ENCODE measurements at places on chromosomes 11 and 22.

DNA sequence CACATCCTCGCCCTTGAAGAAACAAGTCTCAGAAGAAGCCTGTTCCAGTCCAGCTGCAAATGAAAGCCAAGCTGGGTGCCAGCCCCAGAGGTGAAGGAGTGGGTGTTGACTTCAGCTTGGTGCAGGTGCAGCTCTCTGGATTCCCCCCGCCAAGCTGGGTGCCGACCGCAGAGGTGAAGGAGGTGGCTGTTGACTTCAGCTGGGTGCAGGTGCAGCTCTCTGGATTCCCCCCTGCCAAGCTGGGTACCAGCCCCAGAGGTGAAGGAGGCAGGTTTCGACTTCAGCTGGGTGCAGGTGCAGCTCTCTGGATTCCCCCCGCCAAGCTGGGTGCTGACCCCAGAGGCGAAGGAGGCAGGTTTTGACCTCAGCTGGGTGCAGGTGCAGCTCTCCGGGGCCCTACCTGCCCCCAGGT, 1234.0 kb downstream of the TBC1D22A start:
- no peak for DNase-seq

- DNase-seq, result no peak
Observed at GRCh38 chr11:59197991-59198390, 14.7 kb downstream of the MPEG1 start.

DNA sequence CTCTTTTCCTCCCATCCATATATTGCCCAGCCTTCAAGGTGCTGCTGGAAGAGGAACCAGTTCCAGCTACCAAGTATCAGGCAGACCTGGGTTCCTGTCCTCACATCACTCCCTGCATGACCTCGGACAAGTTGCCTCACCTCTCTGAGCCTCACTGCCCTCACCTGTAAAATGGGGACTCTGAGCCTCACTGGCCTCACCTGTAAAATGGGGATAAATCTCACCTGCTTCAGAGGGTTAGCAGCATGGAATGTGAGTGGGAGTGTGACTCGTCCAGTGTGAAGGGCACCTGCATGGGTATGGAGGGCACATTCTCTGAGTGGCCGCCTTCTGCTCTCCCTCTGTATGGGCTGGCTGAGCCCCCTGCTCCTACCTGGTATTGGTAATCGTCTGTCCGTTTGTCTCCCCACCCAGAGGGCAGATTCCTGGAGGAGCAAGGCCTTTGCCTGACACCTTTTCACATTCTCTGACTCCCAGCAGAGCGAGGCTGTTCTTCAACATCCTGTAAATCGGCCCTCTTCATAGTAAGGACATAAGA, 3.7 kb downstream of the GRIK4 start:
- DNase-seq, result no peak

GRCh38 chr11:125621995-125622394, 3.0 kb upstream of the CHEK1 start:
- no peak for DNase-seq

- no peak for DNase-seq
Observed at GRCh38 chr11:127859941-127860354, 727.4 kb downstream of the ETS1 start.

- no peak for DNase-seq
Observed at GRCh38 chr22:24706732-24707469, 67.6 kb downstream of the PIWIL3 start.

GRCh38 chr11:118383657-118384056, 17.7 kb upstream of the ATP5MG start:
- no peak for DNase-seq

GRCh38 chr11:100830978-100831732, 144.1 kb downstream of the ARHGAP42 start:
- no peak for DNase-seq

DNA sequence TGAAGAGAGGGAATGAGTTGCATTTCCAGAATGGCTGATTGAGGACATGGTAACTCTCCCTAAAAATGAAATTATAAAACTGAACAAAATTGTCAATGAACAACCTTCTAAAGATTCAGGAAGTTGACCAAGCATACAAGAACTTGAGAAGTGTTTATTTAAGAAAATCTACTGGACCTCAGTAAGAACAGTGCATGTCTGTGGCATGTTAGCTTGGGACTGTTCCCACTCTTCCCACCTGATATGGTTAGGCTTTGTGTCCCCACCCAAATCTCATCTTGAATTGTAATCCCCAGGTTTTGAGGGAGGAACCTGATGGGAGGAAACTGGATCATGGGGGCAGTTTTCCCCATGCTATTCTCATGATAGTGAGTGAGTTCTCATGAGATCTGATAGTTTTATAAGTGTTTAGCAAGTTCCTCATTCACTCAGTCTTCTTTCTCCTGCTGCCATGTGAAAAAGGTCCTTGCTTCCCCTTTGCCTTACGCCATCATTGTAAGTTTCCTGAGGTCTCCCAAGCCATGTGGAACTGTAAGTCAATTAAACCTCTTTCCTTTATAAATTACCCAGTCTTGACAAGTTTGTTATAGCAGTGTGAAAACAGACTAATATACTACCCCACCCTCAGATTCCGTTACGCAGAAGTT, 15.4 kb downstream of the MS4A13 start:
- no peak for DNase-seq

DNA sequence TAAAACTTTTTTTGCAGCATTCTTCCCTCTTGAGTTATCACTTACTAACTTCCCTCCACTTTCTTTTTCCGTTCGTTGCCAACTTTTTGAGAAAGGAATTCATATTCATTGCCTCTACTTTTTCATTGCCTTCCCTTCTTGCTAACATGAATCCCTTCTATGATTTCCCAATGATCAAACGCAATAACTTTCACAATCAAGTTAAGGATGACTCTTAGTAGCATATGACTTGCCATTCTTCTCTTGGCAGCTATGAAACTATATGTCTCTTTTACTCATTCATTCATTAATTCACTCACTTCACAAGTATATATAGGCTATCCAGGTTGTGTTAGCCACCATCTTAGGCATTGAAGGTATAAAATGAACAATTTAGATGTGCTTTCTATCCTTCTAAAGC, 16.6 kb upstream of the ARHGAP20 start:
- DNase-seq, result no peak

DNA sequence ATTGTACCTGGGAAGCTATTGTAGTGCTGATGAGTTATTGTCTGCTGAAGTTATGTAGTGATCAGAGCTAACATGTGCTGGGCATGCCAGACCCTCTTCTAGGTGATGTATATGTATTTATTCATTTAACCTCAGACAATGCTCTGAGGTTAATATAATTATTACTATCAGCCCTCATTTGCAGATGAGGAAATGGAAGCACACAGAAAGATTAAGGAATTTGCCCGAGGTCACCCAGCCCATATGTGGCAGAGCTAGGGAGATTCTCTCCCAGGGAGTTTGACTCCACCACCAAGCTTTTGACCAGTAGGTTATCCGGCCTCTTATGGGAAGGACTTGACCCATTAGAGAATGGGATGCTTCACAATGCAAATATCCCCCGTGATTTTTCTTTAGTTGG, 114.2 kb upstream of the NAV2 start:
- no peak for DNase-seq

GRCh38 chr11:298406-299065, 790 bp downstream of the IFITM5 start:
- DNase-seq, result no peak

- DNase-seq, result no peak
Observed at GRCh38 chr11:83909579-83910534, 623.7 kb upstream of the CCDC90B start.

DNA sequence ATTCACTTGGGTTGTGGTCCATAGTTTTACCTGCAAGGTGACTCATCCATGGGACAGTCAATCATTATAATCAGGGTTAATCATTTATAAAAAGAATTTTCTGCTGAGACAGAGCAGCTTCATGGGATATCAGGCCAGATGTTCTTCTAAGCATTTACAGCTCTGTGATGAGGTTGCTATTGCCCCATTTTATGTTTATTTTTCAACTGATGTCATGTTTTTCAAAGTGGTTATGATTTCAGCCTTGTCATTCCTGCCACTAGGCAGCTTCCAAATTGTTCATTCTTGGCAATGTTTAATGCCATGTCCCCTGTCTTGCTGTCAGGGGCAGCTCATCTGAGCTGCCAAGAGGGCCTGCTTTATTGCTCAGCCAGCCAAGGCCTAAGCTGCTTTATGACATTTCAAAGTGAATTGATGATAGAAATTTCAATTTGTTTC, 35.9 kb upstream of the ZBED5 start:
- no peak for DNase-seq

- no peak for DNase-seq
Observed at GRCh38 chr22:17381192-17381913, 12.1 kb downstream of the CECR2 start.

DNA sequence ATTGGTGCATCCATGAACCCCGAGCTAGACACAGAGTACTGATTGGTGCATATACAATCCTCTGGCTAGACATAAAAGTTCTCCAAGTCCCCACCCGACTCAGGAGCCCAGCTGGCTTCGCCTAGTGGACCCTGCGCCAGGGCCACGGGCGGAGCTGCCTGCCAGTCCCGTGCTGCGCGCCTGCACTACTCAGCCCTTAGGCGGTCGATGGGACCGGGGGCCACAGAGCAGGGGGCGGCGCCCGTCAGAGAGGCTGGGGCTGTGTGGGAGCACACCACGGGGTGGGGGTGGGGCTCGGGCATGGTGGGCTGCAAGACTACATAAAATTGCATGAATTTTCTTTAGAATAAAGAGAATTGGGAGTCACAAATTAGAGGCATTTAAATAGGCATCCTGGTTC, 248.6 kb downstream of the TMEM135 start:
- no peak for DNase-seq

DNA sequence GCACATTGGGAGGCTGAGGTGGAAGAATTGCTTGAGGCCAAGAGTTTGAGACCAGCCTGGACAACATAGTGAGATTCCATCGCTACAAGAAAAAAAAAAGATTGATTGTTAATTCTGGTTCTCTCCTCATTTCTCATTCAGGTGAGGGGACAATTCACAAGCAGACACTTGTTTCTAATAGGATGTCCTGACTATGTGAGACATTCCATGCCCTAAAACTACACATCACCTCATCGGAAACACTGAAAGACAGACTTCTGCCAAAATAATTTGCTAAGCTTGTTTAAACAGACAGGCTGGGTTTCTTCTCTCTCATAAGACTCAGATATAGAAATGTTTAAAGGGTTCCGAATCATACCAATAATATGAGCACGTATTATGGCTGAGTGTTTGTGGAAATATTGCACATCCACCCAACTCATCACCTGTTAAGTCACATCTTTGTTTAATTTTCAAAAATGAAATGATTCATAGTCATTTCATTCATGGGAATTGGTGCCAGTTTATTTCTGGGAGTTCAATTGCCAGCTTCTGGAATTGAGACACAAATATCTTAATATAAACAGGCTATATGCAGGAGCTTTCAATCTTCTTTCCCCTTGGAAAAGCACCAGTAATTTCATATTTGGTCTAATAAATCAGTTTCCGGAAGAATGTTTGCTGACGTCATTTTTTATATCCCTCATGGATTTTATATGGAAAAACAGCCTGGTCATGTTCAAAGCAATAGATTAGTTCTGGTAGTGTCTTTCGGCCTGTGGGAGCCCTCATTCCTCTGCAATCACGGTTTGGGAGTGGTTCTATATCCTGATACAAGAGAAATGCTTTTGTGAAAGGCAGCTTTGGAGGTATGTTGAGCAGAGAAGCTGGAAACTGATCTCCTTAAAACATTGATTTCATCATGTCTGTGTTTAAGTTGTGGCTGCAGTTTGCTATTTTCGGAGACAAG, 87.0 kb downstream of the BDNF start:
- no peak for DNase-seq

DNA sequence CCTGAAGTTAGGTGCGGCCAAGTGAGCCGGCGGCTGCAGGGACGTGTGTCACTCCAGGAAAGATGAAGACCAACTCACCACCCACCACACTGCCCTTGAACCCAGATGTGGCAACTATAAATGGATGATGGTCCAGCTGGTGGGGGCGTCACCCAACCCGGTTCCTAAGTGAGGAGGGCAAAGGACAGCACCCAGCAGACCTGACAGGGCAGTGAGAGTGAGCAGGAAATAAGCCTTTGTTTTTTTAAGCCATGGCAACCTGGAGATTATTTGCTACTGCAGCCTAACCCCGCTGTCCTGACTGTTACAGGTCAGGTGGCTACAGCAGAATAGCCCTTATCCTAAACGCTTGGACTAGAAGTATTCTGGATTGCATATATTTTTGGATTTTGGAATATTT, 228.9 kb downstream of the CTTN start:
- DNase-seq, result no peak

- DNase-seq, result no peak
Observed at GRCh38 chr11:116771935-116772334, 852 bp downstream of the BUD13 start.

DNA sequence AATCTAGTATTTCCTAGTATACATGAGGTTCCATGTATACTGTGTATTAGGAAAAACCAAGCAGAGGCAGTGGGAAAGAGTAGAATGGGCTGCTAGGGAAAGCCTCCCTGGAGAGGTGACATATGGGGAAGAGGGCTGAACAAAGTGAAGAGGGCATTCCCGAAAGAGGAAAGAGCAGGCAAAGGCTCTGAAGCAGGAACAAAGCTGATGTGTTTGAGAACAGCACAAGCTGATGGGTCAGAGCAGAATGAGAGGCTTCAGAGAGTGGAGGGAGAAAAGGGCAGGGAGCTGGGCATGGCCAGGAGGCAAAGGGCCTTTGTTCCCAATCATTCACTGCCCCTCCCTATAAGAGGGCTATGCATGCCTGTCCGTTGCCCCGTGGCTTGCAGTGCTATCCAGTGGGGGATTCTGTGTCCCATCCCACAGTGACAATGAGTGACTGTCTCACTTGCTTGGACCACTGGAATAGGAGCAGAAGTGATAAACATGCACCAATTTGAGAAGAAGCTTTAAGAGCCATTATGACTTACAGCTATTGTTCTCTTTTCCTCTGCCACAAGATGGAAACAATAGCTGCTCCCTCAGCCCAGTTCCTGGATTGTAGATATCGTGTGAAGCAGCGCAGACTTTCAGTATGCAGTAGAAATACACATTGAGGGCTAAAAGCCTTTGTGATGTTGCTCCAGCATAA, 39.6 kb downstream of the GALNT18 start:
- no peak for DNase-seq

GRCh38 chr11:109933126-109933525, 160.1 kb upstream of the ZC3H12C start:
- no peak for DNase-seq

DNA sequence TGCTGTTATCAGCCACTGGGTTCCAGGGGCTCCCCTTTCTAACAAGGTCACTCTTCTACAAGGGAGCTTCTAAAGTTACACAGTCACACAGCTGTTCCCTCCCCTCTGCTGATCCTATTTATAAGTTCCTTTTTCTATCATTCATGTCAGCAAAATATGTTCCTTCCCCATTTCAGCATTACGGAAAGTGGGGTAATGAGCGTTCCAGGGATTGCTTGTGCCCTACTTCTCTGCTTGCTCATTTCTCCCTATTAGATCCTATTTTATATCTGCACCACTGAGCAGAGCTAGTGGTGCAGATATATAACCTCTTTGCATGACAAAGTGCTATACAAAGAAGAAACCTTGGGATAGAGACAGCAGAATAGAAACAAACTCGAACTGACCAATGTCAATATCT, 22.7 kb upstream of the PLEKHB1 start:
- no peak for DNase-seq

DNA sequence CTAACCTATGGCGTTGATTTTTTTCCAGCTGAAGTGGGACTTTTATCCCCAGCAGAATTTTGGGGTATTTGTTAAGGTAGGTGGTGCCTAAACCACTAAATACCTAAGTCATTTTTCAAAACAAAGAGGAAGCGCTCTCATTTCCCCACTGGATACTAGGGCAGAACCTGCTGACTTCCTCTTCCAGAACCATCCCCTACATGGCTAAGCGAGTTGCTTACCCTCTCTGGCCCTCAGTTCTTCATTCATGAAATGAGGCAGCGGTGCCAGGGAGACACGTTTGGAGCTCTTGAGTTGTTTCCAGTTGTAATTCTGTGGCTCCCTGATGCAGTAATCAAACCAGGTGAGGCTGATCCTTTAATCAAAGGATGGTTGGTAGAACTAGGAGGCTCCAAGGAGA, 10.0 kb upstream of the MTMR3 start:
- DNase-seq, result no peak

Measured in stimulated activated CD8-positive, alpha-beta memory T cell treated with anti-CD3 and anti-CD28 coated beads, Interleukin-4, amount 100 ng/mL, for 4 hours (primary cell).